ENCODE measurements at places on chromosomes 12 and 14. TPM values are rescaled to one million over a fixed set of nuclear protein-coding genes. Genes with fewer than 3 reads are reported as not detected.

The TCP11L2 gene
- 2.4 TPM for total RNA-seq

The ACSM4 gene
- not detected for total RNA-seq

DNA sequence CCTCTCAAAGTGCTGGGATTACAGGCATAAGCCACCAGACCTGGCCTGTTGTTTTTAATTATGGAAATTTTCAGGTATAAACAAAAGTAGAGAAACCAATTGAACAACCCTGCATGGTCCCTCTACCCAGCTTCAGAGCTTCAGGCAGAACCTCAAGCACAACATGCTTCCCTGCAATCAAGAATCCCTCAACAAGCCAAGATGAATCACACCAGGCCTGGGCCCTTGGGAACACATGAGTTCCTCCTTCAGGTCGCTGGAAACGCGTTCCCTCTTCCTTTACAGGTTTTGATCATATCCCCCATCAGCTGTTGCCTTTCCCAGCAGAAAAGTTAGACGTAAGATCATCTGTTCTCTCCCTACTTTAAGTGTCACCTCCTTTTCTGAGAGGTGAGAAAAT lies 20.5 kb upstream of the CORO1C start:
- no peak for DNase-seq

- no peak for DNase-seq
Observed at GRCh38 chr14:67461996-67462395, 26.5 kb downstream of the TMEM229B start.

DNA sequence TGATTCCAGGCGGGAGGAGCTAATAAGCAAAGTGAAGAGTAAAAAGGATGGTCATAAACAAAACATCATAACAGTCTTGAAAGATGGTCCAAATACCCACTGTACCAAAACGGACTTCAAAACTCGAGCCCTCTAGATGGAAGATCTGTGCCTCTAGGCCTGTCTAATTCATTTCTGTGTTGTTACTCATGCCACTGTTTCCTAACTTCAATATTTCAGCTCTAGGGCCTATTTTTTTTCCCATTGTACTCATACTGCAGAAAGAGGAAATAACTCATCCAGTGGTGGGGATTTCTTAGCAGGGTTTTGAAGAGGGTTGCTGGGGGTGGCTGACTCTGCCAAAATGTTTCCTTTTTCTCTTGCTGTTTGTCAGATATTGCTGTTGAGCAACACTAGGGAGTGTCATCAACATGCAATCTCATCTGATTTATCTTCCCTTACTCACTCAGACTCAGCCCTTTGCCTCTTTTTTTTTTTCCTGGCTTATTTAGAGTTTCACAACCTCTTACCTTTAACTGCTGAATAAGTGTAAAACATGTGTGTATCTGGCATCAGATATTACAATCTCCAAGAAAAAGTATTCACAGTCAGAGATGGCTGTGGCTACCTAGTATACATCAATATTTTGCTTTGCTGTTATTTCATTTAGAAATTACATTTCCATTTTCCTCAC lies 189.6 kb downstream of the DUSP6 start:
- DNase-seq, result peak; percentile 92

DNA sequence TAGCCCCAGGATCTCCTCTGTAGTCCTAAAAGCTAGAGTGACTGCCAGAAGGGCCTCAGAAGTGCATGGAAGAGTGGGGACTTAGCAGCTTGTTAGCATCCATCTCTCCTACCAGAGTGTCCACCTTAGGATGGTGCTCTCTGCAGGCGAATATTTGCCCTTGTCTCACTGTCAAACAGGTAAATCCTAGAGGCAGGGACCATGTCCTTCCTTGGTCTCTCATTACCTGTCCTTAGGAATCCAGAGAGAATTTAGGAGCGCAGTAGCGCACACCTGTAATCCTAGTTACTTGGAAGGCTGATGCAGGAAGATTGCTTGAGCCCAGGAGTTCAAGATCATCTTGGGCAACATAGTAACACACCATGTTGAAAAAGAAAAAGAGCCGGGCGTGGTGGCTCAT lies 21.4 kb downstream of the AGAP2 start:
- no peak for DNase-seq

DNA sequence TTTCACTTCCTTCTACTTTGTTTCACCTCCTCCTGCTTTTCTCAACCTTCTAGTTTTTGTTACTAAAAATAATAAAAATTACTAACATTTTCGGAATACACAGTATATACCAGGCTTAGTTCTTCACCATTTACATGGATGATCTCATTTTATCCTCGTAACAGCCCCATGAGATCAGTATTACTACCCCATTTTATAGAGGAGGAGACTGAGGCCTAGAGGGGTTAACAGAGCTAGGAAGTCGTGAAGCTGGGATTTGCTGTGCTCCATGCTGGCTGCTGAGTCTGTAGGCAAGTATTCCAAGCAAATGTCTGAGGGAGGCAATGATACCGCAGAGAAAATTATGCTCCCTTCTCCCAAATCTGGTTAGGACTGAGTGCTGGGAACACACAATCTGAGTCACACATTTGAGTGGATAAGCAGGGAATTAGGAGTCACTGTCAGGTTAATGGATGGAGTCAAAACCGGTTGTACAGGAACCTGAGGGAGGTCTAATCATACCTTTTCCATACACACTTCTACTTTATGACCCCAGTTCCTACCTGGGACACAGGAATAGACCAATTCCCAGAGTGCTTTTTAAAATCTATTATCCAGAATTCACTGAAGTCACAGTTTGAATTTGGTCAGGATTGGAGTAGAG lies 51.1 kb downstream of the ZFYVE26 start:
- DNase-seq, result no peak

GRCh38 chr12:103627189-103627855 lies 40.2 kb downstream of the STAB2 start:
- DNase-seq, result no peak

All from epithelial cell of proximal tubule (primary cell).